AG10803 (cell line): ENCODE measurements at places on chromosomes 12 and 14.

DNA sequence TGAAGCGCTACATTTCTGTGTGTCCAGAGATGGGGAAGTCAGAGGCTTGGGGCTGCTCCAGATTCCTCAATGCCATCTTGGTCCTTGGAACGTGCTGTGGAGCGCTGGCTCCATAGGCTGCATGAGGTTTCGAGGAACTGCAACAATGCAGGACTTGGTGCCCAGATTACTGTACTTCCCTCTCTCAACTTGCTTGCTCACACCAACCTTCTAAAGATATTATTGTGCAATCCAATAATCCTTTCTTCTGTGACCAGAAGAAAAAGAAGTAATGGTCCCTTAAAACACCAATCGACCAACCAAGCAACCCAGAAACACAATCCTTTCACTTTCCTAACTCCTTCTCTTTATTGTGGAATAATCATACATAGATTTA, 3.7 kb downstream of the PRICKLE1 start:
- DNase-seq: no peak

GRCh38 chr12:5689773-5690172, 255.3 kb downstream of the ANO2 start:
- DNase-seq: no peak

GRCh38 chr14:52960627-52961026, 9.8 kb upstream of the FERMT2 start:
- no peak for DNase-seq

GRCh38 chr14:87286191-87286590, 706.8 kb downstream of the GALC start:
- no peak for DNase-seq

- no peak for DNase-seq
Observed at GRCh38 chr14:77674931-77675330, 32.9 kb downstream of the ALKBH1 start.

DNA sequence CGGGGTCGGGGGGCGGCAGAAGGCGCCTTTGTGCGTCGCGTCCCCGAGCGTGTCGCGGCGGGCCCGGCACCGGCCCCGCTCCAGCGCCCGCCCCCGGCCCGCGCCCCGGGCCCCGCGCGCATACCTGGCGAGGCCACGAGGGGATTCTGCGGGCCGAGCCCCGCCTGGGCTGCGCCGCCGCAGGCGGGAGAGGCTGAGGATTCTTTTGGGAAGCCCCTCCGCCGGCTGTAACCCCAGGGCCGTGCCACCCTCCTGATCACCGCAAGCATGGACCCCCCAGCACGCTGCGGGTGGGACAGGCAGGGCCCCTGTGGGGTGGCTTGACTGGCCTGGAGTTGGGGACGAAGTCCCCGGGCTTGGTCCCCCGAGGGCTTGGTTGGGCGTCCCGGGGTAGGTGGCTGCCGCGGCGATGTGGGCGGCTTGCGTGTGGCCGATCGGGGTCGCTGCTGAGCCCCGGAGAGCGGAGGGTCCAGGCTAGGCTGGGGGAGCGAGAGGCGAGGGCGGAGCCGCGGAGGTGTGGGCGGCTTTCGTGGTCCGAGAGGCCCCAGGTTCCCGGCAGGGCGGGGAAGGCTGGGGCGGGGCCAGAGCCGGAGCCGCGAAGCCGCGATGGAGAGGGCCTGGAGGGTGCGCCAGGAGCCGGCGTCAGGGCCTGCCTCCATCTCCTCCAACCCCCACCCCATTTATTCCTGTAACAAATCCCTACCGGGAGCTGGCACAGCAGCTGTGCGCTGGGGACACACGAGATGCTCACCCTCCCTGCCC, 28.4 kb upstream of the GPR132 start:
- peak; percentile 65 for DNase-seq
